ENCODE measurements at places on chromosomes 6 and 20.

- no peak for DNase-seq
Observed at GRCh38 chr6:140782941-140783340, 1349.8 kb upstream of the GJE1 start.

GRCh38 chr20:61879303-61879620 lies 186.4 kb downstream of the TAF4 start:
- no peak for DNase-seq

- no peak for DNase-seq
Observed at GRCh38 chr6:38396209-38396608, 243.5 kb downstream of the BTBD9 start.

DNA sequence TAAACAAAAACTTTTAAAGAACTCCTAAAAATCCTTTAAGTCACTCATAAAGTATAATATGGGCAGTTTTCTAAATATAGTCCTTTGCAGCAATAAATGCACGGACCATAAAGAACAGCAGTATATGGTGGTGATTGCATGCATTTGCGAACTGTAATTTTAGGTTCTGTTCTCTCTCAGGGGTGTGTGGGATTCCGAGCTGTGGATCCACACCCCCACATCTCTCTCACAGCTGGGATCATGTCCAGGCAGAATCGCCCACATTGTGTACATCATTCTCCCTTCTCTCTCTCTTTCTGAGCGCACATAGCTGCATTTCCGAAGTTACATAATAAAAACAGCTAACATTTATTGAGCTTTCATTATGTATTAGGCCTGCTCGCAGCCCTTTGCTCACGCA lies 28.6 kb downstream of the SLC52A3 start:
- DNase-seq, result no peak

DNA sequence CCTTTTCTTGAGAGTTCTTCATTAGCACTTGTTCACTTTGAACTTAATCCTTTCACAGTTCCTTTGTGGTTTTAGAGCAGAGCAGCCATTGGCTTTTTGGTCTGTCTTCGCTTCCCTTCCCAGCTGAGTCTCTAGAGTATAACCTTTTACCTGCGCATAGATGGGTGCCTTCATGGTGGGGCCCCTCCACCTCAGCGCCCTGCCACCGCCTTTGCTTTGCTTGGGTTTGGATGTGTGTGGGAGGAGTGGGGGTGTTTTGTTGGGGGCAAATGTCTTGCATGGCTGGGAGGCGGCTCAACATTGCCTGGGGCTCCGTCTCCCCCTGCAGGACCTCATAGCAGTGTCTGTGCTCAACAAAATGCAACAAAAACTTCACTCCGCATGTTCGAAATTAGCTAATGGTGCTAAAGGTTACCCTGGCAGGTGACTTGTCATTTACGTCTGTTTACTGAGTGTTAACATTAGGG lies 11.9 kb downstream of the PYGB start:
- no peak for DNase-seq

- no peak for DNase-seq
Observed at GRCh38 chr20:24361541-24361940, 107.9 kb upstream of the SYNDIG1 start.

- peak; percentile 18 for DNase-seq
Observed at GRCh38 chr6:124962639-124963415, 590 bp downstream of the RNF217 start.

- no peak for DNase-seq
Observed at GRCh38 chr6:34468378-34468892, 2.6 kb downstream of the PACSIN1 start.

DNA sequence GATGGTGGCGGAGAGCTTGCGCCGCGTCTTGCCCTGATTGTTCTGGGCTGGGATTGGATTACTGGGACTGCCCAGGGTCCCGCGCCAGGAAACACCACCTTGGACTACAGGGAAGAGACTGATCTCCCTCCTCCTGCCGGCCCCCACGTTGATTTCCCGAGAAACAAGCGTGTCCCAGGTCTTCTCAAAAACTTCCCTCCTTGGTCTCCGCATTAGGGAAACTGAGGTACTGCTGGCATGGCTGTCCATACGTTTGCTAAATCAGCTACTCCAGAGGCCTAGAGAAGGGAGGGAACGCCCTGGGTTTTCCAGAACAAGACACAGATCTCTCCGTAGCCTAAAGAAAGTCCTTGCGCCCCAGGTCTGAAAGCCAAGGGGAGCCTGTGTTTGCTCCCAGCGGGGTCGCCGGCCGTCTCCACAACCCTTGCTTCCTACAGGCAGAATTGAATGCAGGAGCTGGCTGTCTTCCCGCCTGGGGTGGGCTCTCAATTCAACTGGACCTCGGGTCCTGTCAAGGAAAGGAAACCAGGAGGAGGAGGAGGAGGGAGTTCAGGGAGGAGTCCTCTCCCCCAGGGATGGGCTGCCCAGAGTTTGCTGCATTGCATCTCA lies 29.2 kb downstream of the TFAP2A start:
- no peak for DNase-seq

- no peak for DNase-seq
Observed at GRCh38 chr6:35396991-35397390, 54.6 kb downstream of the PPARD start.

Data from GM10248 (cell line).